ENCODE measurements at places on chromosomes 2 and 18.

- no peak for DNase-seq
Measured at GRCh38 chr2:128413718-128414341, 95.2 kb upstream of the HS6ST1 start.

- DNase-seq = no peak
Measured at GRCh38 chr18:33404244-33404873, 36.2 kb downstream of the CCDC178 start.

- DNase-seq = no peak
Measured at GRCh38 chr2:32825291-32825712, 121.5 kb upstream of the LTBP1 start.

- no peak for DNase-seq
Measured at GRCh38 chr2:165796819-165797530, 2.9 kb upstream of the GALNT3 start.

DNA sequence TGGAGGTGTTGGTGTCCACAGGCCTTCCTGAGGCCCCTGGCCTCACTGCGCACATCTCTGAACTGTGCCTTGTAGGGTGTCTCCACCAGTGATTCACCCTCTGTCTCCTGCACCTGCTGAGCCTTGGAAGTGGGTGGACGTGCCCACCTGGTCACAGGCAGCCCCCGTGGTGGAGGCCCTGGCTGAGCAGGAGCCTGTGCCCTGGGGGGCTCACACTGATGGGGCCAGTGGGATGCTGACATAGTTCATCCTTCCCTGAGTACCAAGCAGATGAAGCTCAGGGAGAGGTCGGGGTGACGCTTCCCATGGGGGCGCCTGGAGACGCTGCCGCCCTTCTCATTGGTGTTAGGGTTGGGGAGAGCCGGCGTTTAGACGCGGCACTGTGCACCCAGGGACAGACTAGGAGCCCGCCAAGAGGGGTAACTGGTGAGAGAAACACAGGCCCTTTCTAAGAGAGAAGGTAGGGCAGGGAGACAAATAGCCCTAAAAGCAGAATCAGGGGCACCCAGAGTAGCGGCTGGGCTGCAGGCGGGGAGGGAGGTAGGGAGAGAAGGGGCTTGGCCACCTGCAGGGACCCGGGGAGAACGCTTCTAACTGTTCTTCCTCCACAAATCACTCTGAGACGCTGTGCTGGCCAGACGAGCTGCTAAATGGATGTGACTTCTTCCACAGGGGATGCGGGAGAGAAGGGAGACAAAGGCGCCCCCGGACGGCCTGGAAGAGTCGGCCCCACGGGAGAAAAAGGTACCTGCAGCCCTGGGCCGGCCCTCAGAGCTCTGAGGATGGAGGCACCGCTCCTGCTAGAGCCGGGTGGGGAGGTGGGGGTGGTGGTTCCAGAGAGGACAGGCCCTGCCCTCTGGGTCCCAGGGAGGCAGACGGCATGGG is 18.0 kb downstream of the COLEC11 start:
- no peak for DNase-seq

DNA sequence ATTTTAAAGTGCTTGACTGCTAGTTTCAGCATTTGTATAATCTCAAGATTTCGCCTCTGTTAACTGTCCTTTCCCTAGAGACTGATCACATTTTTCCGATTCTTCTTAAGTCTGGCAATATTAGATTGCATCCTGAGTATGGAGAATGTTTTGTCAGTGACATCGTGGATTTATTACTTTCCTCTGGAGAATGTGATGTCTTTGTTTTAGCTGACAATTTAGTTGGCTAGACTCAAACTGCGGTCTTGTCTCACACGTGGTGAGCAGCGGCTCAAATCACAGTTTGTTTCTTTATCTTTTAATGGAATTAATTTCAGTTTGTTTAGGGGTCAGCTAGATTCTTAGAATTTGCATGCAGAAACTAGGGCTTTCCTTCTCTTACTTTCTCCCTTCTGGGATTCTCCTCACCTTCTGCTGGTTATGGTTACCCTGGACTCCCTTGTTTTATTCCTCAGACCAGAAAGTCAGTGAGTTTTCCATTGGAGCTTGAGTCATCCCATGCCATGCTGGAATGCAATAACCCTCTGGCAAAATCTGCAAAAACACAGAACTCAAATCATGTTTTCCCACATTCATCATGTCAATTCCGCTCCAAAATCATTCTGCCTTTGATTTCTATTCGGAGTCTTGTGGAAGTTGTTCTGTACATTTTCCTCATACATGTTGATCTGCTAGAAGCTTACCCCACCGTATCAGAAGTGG is 327.2 kb upstream of the TRIB2 start:
- no peak for DNase-seq

GRCh38 chr2:203718087-203718486 is 11.6 kb downstream of the CD28 start:
- peak; percentile 70 for DNase-seq

DNA sequence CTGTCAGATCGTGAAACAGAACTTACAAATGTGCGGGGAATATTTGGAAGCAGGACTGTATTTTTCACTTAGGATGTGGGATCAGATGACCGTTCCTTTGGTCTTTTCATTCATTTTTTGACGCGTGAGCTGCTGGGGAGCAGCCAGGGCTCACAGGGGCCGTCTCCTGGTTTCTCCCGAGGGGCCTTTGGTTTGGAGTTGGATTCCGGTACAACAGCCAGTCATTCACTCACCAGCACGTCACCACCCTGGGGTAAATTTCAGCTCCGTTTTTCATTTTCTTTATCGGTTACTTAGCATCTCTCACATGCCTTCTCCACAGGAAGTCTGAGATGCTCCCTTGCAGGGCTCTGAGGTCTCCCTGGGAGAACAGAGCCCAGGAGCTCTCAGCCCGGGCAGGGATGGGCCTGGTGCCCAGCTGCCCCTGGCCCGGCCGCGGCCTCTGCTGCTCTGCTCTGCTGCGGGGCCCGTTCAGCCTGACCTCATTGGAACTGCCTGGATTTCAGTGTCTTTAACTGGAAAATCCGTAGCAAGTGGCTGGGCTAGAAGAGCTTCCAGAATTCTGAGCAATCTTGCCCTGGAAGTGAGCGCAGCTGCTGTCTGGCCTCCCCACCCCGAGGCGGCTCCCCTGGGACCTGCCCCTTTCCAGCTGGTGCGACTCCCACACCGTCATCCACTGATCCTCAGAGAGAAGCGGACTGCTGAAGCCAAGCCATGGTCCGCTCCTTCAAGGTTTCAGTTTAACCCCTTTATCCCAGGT is 335.6 kb downstream of the EIPR1 start:
- DNase-seq = no peak

GRCh38 chr2:207051385-207051965 is 112.2 kb downstream of the CPO start:
- no peak for DNase-seq

DNA sequence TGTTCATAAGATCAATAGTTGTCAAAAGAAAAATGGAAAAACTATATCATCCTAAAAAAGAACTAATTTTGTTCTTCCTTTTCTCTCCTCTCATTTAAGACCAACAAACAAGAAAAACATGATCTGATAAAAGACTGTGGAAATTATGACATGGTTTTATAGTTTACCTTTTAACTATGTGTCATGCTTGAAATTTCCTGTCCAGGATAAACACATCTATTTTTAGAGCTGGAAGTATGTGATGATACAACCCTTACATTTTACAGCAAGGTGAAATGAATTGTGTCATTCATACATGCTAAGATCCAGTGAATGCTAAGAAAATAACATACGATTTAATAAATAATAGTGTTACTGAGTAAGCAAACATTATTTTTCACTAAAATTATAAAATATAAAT is 89.9 kb downstream of the GULP1 start:
- DNase-seq = no peak

GRCh38 chr2:162390801-162391200 is 46.9 kb downstream of the GCA start:
- DNase-seq = no peak

GRCh38 chr18:22987547-22988189 is 54.5 kb downstream of the RBBP8 start:
- DNase-seq = no peak

DNA sequence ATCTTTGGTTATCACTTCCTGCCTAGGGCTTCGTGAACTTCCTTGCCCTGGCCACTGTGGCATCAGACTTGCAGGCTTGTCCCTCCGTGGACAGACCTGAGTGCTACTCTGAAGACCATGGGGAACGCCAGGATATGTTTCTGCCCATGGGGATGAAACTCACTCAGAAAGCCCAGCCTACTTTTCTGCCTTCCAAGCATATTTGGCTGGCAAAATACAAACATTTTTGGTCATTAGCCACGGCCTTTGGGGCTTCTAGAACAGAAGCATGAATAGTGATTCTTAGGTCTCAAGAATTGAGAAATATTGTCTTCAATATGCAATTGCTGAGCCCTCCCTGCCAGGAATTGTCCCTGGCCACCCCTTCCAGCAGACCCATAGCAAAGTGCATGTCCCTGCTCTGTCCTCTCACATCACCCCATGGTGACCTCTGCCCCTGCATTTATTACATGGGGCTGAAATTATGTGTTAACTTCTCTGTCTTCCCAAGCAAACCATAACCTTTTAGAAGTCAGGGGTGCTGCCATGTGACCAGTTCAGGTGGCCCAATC is 152.4 kb downstream of the OSR1 start:
- no peak for DNase-seq

DNA sequence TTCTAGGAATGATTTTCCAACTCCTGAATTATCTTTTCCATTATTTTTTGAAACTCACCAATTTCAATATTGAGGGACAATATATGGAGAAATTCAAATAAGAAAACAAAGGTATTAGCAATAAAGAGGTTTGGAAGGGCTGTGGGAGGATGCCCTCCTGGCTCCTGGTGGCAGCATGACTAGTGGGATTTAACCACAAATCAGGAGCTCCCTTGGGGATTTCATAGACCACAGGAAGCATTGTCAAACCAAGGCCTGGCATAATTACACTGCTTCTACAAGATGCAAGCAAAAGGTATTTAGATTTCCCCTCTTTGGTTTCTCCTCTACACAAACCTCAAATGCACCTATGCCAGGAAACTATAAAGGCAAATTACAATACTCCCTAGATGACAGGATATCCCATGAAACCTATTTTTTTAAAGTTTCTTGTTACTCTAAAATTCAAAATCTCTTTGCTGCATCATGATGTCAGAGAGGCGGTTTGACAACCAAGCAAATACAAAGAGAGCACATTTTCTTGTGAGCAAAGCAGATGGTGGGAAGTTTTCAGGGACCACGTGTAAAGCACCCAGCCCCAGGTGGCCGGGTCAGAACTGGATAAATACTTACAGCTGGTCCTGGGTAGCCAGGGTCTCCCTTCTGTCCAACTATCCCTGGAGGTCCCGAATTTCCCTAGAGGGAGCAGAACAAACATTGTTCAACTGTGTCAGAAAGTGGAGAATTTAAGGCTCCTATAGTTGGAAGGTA is 67.9 kb downstream of the COL6A3 start:
- DNase-seq = no peak

DNA sequence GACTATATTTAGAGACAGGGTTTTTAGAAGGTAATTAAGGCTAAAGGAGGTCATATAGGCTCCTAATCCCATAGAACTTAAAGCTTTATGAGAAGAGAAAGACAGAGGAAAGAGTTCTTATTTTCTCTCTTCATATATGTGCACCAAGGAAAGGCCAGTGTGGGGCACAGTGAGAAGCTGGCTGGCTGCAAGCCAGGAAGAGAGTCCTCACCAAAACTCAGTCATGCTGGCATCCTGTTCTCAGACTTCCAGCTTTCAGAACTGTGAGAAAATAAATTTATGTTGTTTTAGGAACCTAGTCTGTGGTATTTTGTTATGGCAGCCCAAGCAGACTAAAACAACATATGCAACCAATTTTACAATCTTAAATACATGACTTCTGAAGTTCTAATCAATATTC is 31.5 kb upstream of the ATIC start:
- no peak for DNase-seq

- no peak for DNase-seq
Measured at GRCh38 chr2:226098861-226099745, 699.6 kb downstream of the NYAP2 start.

DNA sequence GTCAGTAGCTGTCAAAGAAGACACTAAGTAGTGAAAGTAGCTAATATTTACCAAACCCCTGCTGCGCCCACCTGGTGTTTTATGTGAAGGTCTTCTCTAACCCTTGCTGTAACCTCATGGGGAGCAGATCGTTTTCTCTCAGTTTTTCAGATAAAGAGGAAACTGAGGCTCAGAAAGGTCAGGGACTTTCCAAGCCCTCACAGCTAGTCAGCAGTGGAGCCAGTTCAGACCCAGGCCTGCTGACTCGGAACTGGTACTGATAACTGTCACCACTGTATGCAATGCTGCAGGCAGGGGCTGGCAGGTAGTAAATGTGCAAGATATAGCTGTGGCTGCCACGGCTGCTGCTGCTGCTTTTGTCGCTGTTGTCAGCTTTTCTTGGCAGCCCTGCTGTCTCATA is 69.1 kb downstream of the LRRFIP1 start:
- peak; percentile 60 for DNase-seq

- no peak for DNase-seq
Measured at GRCh38 chr2:239269916-239270315, 130.9 kb downstream of the HDAC4 start.

DNA sequence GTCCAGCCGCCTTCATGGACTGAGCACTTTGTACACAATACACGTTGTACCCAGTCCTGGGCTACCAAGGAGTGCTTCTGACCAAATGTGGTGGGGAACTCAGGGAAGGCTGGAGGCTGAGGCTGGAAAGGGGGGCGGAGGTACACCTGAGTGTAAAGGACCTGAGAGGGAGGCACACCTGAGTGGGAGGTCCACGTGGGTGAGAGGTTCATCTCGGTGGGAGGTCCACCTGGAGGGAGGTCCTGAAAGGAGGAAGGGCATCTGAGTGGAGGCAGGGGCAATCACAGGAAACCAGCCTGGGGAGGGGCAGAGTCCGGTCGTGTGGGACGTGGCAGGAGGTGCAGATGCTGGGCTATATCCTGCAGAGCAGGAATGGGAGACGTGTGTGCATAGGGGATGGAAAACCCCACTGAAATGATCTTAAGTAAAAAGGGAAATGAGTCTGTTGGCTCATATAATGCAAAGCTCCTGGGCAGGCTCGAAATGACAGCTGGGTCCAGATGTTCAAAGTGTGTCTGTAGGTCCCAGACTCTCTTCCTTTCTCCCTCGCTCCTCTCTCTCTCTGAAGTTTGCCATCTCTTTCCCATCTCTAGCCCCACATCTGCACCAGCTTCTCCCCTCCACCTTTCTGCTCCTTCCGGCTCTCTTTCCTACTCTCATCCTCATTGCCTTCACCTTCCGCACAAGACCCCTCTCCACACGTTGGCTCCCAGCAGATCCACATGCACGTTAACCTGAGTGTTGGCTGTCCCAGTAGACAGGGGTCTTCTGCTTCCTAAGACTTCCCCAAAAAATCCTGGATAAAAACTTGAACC is 137.7 kb downstream of the PXDN start:
- DNase-seq = no peak

DNA sequence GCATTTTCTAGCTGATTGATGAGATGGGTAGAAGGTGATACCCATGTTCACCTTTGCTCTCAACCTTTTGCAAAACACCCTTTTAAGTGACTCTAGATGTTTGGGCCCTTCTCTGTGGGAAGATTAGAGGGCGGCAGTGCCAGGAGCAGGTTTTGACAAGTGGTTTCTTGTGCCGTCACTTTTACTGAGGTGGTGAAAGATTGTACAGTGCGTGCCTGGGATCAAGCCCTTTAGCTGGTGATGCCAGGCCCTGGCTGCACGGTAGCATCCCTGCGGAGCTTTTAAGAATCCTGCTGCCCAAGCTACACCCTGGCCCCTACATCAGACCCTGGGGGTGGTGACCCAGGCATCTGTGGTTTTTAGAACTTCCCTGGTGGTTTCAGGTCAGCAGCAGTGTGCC is 29.1 kb downstream of the MTCL1 start:
- no peak for DNase-seq

GRCh38 chr2:86513948-86514660 is 49.1 kb downstream of the CHMP3 start:
- DNase-seq = no peak
